ENCODE measurements at places on chromosomes 16 and 17.

DNA sequence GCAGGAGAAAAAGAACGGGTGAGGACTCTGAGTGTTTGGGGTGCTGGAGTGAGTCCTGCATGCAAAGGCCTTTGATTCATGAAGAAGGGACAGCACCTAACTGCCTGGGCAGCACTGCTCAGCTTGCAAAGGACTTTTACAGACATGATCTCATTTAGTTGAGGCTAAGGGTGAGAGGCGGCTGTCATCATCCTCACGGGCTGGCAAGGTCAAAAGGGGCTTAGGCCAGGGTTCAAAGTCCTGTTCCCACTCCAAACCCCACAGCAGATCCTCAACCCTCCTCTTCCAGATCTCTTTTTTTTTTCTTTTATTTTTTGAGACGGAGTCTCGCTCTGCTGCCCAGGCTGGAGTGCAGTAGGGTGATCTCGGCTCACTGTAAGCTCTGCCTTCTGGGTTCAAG lies 4.8 kb downstream of the RHBDF2 start:
- DNase-seq, result no peak

DNA sequence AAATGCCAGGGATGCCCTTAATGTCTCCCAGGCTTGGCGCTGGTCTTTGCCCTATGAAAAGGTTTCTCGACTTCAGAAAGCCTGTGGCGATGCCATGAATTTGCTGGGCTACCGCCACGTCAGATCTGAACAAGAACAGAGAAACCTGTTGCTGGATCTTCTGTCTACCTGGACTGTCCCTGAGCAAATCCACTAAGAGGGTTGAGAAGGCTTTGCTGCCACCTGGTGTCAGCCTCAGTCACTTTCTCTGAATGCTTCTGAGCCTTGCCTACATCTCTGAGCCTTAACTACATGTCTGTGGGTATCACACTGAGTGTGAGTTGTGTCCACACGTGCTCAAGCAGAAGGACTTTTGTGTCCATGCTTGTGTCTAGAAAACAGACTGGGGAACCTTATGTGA lies 11.4 kb downstream of the CHST4 start:
- DNase-seq, result peak; percentile 76

GRCh38 chr16:51161440-51162195 lies 10.5 kb upstream of the SALL1 start:
- DNase-seq, result peak; percentile 50

DNA sequence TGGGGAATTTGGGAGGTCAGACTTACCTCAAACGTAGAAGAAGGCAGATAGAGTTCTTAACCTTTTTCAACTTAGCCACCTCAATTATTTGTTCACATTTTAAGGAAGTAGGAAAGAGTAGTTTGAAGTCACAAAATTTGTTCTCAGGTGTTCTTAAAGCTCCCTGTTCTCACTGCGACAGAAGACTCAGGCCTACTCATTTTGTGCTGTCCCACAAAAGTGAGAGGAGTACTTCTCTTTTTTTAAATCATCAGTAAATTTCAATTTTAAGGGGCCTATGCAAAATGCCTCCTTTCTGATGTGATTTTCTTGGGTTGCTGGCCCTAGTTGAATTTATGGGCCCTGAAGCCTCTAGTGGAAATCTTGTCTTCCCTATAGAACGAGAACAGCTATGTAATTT lies 133.4 kb downstream of the MAP2K6 start:
- no peak for DNase-seq

DNA sequence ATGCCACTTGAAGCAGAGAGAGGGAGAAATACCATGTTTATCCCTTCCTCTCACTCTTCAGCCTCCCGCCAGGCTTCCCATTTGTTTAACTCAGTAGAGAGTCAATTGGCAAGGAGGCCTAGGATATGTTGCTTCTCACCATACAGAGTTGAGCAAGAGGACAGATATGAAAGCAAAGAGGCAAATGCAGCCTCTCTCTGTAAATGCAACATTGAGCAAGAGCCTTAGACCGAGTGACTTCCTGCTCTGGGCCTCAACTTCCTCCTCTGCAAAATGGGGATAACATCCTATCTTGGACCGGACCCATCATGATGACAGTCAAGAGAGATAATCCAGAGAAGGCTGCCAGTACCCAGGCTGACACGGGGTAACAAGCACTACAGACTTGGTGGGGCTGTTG lies 36.8 kb downstream of the SOCS1 start:
- no peak for DNase-seq

- DNase-seq, result no peak
These were observed 12.7 kb upstream of the COTL1 start for GRCh38 chr16:84630446-84631152.

GRCh38 chr16:11202260-11203091 lies 53.5 kb downstream of the SOCS1 start:
- peak; percentile 55 for DNase-seq

DNA sequence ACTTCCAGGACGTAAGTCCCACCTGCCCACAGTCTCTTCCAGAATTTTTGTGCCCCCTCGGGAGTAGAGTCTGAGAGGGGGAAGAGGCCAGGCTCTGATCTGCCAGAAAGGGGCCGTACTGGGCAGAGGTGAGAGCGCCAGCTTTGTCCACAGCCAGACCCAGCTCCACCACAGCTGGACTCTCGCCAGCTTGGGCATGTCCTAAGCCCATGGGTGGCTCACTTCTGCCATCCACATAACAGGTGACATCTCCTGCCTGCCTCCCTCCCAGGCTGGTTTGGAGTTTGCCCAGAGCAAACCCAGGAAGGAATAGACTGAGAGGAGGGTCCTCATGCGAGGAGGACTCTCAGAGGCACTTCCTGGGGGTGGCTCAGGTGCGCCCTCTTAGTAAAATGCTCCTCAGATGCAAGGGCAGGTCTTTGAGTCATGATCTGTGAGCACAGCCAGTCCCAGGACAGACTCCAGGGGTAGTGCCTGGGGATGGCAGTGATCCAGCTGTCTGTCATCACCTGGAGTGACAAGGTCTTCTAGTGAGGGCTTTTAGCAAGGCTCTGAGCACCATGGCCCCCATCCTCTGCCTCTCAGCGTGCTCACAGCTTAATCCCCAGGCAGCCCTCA lies 89.2 kb downstream of the AMFR start:
- DNase-seq, result no peak

DNA sequence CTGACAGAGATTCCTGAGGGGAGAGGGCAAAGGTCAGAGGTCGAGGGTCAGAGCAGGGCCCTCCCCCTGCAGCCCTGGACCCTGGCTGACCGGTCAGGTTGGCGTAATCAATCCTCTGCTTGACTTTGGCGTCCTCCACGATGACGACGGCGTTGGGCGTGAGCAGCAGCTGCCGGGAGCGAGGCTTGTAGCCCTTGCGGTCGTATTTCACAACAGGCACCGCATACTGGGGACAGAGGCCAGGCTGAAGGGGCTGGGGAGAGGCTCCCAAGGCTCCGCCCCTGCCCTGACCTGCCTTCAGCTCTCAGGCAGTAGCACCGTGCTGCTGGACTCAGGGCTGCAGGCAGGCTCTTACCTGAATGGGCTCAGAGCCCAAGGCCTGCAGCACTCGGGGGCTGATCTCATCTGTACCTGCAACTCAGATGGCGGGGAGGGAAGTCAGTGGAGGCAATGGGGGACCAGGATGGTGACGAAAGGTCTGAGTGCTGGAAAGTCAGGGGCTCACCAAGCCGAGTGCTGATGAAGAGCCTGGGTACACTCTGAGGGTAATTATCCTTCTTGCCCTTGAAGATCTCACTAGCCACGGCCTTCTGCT lies 12.0 kb upstream of the CRK start:
- no peak for DNase-seq

- DNase-seq, result peak; percentile 43
These were observed 14.4 kb upstream of the MRPS23 start for GRCh38 chr17:57864273-57864672.

DNA sequence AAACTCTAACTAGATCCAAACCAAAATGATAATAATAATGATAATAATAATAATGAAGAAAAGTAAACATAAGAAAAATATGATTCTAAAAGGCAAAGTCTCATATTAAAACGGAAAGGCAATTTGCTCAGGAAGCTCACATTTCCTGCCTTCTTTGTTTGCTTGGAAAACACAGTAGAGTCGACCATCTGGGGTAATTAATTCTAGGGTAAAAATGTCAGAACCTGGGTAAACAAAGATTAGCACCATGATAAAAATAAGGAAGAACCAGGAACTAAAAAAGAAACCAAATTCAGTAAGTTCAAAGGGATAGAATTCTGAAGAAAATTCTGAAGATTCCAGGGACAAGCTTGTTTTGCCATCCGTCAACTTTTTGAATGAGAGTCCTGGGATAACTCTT lies 16.2 kb downstream of the KRABD2 start:
- DNase-seq, result no peak

DNA sequence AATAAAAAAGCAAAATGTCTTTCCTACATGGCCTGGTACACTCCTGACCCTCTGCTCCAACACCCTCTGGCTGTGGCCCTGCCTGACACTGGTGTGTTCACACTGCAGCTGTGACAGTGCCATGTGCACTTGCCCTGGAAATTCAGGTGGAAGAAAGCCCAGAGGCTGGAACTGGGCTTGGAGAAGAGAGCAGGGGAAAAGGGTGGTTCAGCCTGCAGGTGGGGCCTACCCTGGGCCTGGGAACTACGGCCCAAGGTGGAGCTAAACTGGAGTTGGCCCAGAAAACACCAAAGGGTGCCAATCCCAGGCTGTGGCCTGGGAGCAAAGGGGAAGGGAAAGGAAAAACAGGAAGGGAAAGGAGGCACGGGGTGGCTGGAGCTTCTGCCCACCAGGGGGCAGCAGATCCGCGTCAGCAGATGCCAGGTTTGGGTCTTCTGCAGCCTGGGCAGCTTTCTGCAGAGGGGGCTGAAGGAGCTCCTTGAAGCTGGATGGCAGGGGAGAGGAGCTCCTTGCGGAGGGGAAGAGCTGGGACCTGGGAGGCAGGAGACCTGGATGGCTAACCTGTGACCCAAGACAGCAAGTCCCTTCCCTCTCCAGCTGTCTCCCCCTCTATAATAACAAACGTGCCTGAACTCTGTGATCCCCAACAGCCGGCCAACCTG lies 15.4 kb upstream of the CTCF start:
- DNase-seq, result peak; percentile 87

DNA sequence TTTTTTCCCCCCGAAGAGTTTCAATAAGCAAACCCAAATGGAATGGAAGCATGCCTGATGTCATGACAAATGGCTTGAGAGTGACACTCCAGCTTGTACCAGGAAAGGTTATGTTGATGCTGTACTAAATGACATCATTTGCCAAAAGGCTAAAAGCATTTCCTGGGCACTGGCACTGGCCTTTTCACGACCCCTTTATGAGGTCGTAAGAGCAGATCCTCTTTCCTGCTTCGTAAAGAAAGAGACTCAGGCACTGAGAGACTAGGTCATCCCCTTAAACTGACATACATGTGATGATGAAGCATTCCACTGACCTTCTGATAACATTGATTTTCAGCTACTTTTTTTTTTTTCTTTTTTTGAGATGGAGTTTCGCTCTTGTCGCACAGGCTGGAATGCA lies 30.5 kb downstream of the CEP295NL start:
- no peak for DNase-seq

DNA sequence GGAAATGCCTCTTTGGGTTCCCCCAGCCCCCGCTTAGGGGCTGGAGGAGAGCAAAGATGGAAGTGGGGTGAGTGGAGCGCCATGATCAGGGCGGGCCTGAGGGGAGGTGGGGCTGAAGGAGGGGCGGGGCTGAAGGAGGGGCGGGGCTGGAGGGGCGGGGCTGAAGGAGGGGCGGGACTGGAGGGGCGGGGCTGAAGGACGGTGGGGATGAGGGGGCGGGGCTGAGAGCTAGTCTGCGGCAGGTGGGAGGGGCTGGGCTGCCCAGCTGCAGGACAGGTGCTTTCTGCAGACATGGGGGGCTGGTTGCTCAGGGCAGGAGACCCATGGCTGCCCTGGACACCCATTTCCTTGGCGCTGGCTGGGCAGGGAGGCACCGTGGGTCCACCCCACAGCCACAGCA lies 39.1 kb upstream of the PABPN1L start:
- DNase-seq, result no peak

GRCh38 chr17:63113167-63113566 lies 147.1 kb downstream of the TANC2 start:
- DNase-seq, result no peak

- no peak for DNase-seq
These were observed 31.8 kb downstream of the UBN1 start for GRCh38 chr16:4879049-4879448.

GRCh38 chr16:11233727-11234376 lies 22.2 kb downstream of the SOCS1 start:
- DNase-seq, result no peak

- DNase-seq, result no peak
These were observed 205.2 kb upstream of the NLRP1 start for GRCh38 chr17:5789528-5789927.

DNA sequence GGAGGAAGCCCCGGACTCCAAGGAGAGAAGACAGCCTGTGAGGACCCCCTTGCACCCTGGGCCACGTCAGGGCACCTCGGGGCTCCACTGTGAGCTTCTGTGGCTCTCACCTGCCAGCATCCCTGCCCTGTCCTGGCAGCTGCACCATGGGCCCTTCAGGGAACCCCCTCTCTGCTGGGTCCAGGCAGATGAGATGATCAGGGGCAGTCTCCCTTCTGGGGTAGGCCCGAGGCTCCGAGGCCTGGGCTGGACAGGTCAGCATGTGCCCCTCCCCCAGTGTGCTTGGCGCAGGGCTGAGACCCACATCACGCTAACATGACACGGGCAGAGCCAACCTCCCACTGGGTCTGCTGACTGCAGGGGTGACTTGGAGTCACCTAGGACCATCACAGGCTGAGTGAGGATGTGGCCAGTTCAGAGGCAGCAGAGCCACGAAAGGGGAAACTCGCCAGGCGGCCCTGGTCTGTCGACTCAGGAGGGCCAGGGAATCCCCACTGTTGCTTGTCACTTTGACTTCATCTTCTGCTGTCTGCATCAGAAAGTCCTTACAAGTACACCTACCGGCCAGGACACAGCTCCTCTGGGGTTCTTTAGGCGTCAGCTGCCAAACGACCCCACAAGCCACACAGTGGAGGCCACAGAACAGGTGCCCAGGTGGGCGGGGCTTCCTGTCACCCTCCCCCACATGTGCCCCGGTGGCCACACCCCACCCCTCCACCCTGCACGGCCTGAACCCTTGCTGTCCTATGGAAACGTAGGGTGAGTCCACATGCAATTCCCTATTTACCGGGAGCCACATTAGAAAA lies 2.2 kb downstream of the GALNS start:
- DNase-seq, result no peak

DNA sequence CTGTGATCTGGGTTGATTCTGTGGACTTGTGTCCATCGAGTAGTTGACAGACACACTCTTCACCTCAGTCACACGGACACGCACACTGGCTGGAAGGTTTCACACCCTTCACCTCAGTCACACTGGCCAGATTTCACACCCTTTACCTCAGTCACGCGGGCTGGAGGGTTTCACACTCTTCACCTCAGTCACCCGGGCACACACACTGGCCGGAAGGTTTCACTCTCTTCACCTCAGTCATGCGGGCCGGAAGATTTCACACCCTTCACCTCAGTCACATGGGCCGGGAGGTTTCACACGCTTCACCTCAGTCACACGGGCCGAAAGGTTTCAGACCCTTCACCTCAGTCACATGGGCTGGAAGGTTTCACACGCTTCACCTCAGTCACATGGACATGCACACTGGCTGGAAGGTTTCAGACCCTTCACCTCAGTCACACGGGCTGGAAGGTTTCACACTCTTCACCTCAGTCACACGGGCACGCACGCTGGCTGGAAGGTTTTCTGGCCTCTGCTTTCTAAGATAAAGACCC lies 96.2 kb downstream of the PGS1 start:
- no peak for DNase-seq
